ENCODE measurements at places on chromosomes 12 and 14. TPM values are rescaled to one million over a fixed set of nuclear protein-coding genes. Genes with fewer than 3 reads are reported as not detected.

Gene TSPAN19
- not detected for total RNA-seq

DNA sequence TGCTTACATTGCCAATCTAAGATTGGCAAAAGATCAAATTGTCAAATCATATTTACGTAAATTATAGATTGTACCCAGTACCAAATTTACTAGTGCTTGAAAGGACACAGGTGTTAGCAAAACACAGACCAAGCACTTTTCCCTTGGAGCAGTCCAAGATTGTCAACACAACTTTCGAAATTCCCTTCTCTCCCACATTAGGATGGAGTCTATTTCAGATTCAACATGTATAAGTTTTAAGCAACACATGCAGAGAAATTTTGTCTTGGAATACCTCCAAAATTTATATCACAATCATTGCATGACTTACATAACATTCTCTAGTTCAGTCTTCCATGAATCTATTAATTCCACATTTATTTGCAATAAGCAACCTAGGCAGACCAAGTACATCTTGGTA is 74.9 kb upstream of the SLCO1C1 start:
- no peaks in the 10 kb centered on the region for H3K27me3 ChIP-seq
- H3K36me3 ChIP-seq, result no peaks in the 10 kb centered on the region
- no peak overlapping the region for H3K27ac ChIP-seq
- no peak for DNase-seq
- H3K4me3 ChIP-seq, result no peak overlapping the region

DNA sequence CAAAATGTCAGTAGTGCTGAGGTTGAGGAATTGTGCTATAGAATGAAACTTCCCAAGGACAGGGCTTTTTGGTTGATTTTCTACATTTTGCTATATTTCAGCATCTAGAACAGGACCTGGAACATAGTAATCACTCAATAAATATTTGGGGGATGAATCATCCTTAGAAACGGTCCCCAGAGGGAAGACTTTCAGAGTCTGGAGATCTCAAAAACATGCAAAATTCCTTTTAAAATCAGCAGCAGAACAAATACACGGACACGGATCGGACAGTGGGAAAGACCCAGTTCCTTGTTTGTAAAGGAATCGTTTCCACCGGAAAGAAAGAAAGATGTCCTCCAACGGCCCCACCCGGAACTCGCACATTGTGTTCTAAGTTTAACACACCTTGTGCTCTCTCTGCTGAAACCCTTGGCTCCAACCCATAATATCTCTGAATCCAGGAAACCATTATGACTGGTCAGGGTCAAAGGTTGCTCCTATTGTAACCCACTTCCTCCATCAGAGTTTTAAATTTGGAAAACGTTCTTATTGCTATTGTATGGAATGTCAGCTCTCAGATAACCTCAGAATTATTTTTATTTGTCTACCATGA is 617.2 kb downstream of the MED13L start:
- no peaks in the 10 kb centered on the region for H3K27me3 ChIP-seq
- H3K4me1 ChIP-seq, result no peaks in the 10 kb centered on the region
- H3K4me3 ChIP-seq, result no peak overlapping the region
- no peak for DNase-seq
- H3K36me3 ChIP-seq, result no peaks in the 10 kb centered on the region

GRCh38 chr14:37196604-37197420 is 925 bp upstream of the MIPOL1 start:
- no peak overlapping the region for H3K4me3 ChIP-seq
- DNase-seq, result no peak
- H3K4me1 ChIP-seq, result no peaks in the 10 kb centered on the region
- H3K27me3 ChIP-seq, result peaks cover 4% of the 10 kb centered on the region
- no peaks in the 10 kb centered on the region for H3K36me3 ChIP-seq
- no peak overlapping the region for H3K27ac ChIP-seq

- peaks cover 11% of the 10 kb centered on the region for H3K36me3 ChIP-seq
- peaks cover 49% of the 10 kb centered on the region for H3K4me1 ChIP-seq
- peak overlapping the region; percentile 44 for H3K4me3 ChIP-seq
- peak overlapping the region; percentile 86 for H3K27ac ChIP-seq
- no peaks in the 10 kb centered on the region for H3K27me3 ChIP-seq
Measured at GRCh38 chr12:6866920-6867412, 365 bp upstream of the TPI1 start.

Gene PCED1B
- 159 TPM for total RNA-seq

GRCh38 chr14:104593710-104594136 is 10.8 kb downstream of the TMEM179 start:
- H3K27me3 ChIP-seq, result peaks cover 2% of the 10 kb centered on the region
- no peak overlapping the region for H3K27ac ChIP-seq
- no peaks in the 10 kb centered on the region for H3K36me3 ChIP-seq
- no peak overlapping the region for H3K4me3 ChIP-seq
- H3K4me1 ChIP-seq, result no peaks in the 10 kb centered on the region
- DNase-seq, result no peak
